Aorta (tissue), 5 donors: ENCODE measurements at places on chromosomes 3 and 15. TPM values are rescaled to one million over a fixed set of nuclear protein-coding genes. Genes with fewer than 3 reads are reported as not detected.

Gene DISP2
- total RNA-seq = 0.60 TPM

Gene ZIC4
- total RNA-seq = 0.49 TPM

Gene FMN1
- 23.4 TPM for total RNA-seq

GRCh38 chr3:181561139-181562031 lies 150.3 kb upstream of the SOX2 start:
- no peaks in the 10 kb centered on the region for H3K27me3 ChIP-seq
- H3K4me1 ChIP-seq = no peaks in the 10 kb centered on the region

DNA sequence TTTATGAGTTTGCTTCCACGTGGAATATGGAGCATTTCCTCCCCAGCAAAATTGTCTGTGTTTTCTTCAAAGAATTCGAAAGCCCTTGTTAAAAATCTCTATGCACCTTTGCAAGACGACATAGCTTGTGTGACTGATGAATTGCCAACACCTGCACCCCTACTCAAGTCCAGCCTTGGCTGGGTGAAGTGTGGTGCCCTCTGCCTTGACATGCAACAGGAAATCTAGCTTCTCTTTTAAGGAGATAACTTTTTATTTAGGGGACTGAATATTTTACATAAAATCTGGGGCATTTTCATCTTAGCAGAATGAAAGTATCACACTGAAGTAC lies 647 bp downstream of the HMG20A start:
- no peak for DNase-seq
- no peaks in the 10 kb centered on the region for H3K4me1 ChIP-seq
- H3K4me3 ChIP-seq = peak overlapping the region; percentile 53
- no peaks in the 10 kb centered on the region for H3K36me3 ChIP-seq
- no peak overlapping the region for H3K27ac ChIP-seq
- no peaks in the 10 kb centered on the region for H3K27me3 ChIP-seq

- H3K4me1 ChIP-seq = no peaks in the 10 kb centered on the region
- no peaks in the 10 kb centered on the region for H3K27me3 ChIP-seq
- H3K36me3 ChIP-seq = no peaks in the 10 kb centered on the region
- H3K4me3 ChIP-seq = no peak overlapping the region
- DNase-seq = no peak
Measured at GRCh38 chr3:64848822-64849221, 161.0 kb upstream of the ADAMTS9 start.
